ENCODE measurements at places on chromosomes 11 and 22.

- DNase-seq = no peak
Observed at GRCh38 chr11:28615542-28615941, 507.4 kb downstream of the METTL15 start.

- DNase-seq = no peak
Observed at GRCh38 chr11:125111001-125111342, 454 bp downstream of the TMEM218 start.

GRCh38 chr22:30882184-30882717 is 86.3 kb downstream of the MORC2 start:
- DNase-seq = no peak

DNA sequence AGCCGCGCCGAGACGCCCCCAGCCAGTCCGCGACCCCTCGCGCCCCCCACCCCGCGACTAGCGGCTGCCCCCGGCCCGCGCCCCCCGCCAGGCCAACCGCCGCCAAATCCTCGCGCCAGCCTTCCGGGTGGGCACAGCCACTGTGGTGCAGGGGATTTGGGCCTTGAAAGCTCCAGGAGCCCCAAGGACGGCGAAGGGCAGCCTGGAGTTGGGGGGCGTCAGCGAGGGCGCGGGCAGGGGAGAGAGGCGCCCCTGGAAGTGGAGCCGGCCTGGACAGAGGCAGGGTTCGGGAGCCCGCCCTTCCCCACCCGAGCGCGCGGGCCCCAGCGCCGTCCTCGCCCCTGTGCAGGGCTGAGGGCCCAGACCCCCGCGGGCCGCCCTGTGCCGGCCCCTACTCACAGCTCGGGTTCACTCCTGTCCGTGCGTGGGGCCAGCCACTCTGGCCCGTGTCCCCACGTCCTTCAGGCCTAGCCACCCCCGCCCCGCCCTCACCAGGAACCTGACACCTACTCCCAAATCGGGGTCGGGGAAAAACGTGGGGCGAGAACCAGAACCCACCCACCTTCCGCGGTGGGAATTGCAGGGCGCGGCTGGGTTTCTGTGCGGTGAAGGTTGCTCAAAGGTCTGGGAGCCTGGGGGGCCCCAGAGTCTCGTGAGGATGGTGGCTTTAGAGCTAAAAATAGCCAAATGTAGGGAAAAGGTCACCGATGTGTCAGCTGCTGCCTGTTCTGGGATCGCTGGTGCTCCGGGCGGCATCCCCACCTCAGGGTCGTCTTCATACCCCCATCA is at the start of gene CPT1B:
Gene CPT1B (minus strand): TSS at position 441 of the 789 bp plus-strand sequence. CDS start 512 bp downstream, outside the sequence.
- DNase-seq = no peak

GRCh38 chr22:32342977-32343376 is 14.7 kb upstream of the RFPL3 start:
- DNase-seq = no peak

GRCh38 chr11:68340784-68341556 is 28.6 kb downstream of the LRP5 start:
- DNase-seq = no peak

- DNase-seq = no peak
Observed at GRCh38 chr11:8365216-8365941, 101.7 kb upstream of the LMO1 start.

All from right renal pelvis (tissue), 4 donors.